Inflammatory macrophage treated with lipopolysaccharide for 4 hours (primary cell): ENCODE measurements at places on chromosomes 12 and 14.

DNA sequence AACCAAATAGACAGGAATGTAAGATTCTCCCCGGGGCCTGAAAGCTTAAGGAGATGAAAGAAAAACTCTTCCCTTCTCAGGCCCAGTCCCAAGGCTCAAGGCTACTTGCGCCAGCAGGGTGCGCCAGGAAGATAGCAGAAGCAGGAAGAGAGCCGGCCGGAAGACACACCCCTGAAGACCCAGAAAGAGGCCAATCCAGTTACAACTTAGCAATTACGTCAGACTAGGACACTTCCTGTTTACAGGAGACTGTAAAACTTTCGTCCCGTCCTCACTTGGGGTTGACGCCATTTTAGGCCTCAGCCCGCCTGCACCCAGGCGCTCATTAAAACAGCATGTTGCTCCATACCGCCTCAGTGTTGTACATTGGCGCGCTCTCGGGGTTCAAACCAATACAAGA, 9.4 kb downstream of the COX16 start:
- no peak for DNase-seq

DNA sequence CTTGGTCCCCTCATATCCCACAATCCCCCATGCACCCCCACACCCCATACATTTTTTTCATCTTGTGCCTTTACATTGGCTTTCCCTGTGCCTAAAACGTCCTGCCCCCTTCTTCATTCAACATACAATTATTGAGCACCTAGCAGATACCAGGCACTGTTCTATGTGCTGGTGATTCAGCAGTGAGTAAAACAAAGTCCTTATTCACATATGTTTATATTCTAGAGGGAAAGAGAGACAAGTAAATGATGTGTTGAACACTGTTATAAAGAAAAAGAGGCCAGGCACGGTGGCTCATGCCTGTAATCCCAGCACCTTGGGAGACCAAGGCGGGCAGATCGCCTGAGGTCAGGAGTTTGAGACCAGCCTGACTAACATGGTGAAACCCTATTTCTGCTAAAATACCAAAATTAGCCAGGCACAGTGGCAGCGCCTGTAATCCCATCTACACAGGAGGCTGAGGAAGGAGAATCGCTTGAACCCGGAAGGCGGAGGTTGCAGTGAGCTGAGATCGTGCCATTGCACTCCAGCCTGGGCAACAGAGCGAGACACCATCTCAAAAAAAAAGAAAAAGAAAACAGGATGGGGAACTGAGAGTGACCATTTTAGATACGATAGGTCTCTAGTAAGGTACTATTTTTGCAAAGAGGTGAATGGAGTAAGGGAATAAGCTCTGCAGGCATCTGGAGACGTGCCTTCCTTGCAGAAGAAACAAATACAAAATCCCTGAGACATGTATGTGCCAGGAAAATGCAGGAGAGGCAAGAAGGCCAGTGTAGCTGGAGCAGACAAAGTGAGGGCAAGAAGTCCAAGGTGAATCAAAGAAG, 12.2 kb downstream of the SLC7A7 start:
- no peak for DNase-seq

GRCh38 chr14:105476097-105476830, 1.6 kb downstream of the CRIP2 start:
- no peak for DNase-seq

- peak; percentile 8 for DNase-seq
These were observed at the start of gene P3H3 for GRCh38 chr12:6827982-6828780. Gene P3H3, plus strand, starts transcription at chr12:6828407. Its CDS starts 34 bp downstream, at chr12:6828441.

- peak; percentile 66 for DNase-seq
These were observed 61.1 kb downstream of the NCOR2 start for GRCh38 chr12:124506145-124506831.

- DNase-seq: no peak
These were observed 35.6 kb upstream of the UBC start for GRCh38 chr12:124949779-124950728.

DNA sequence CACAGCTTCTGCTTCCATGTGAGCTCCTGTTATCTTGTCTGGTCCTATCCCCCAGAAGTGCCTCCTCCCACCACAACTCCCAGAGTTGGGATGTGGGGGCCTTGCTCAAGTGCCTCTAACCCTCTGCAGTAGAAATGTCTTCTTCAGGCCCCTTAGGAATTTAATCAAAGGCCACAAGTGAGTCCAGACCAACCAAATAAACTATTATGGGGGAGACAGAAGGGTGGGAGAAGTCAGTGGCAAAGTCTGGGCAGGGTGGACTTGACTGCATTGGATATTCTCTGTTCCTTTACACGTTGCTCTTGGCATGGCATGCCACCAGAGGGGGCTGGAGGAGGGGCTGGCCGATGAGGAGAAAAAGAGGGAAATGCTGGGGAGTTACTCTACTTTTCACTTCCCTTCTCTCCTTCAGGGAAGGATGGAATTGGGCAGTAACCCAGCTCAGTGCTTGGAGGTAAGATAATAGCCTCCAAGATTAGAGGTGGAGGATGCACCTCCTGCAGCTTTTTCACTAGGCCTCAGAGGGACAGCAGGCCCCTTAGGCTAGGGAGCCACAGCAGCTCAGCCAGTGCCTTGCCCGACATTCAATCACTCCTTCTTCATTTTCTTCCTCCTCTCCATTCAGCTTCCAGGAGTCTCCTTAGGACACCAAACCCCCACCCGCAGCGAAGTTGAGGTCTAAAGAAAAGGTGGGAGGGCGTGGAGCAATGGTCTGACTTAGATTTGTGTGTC, 1.2 kb upstream of the AP1G2 start:
- DNase-seq: peak; percentile 68

- DNase-seq: no peak
These were observed 62.3 kb downstream of the R3HDM2 start for GRCh38 chr12:57368349-57369095.

DNA sequence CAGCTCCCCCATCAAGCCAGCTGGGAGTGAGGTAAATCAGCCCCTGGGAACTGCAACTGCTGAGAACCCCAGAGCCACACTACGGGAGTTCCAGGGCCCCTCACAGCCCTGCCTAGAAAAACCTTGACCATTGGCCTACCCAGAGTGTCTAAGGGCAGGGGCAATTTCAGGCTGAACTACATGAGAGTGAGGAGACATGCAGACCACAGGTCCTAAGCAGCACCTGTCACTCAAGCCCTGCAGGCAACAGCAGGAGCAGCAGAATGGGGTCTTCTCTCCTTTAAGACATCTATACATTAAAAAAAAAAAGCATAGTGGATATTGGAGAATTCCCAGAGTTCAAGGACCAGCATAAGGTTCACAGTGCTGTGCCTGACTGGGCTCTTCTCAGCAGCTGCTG, 4.9 kb downstream of the NCKAP5L start:
- no peak for DNase-seq

GRCh38 chr12:123469978-123470377, 12.0 kb downstream of the SNRNP35 start:
- no peak for DNase-seq

GRCh38 chr12:114248527-114248926, 157.4 kb downstream of the TBX5 start:
- no peak for DNase-seq

GRCh38 chr12:76618031-76618430, 58.5 kb upstream of the OSBPL8 start:
- DNase-seq: peak; percentile 46

DNA sequence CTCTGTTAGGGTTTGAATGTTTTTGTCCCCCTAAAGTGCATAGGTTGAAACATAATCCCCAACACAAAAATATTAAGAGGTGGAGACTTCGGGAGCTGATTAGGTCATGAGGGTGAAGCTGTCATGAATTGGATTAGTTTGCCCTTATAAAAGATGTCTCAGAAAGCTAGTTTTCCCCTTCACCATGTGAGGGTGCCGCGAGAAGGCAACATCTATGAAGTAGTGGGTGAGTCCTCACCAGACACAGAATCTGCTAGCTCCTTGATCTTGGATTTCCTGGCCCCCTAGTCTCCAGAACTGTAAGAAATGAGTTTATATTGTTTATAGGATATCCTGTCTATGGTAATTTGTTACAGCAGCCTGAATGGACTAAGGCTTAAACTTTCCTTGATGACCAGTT, 301.5 kb upstream of the ATP2B1 start:
- no peak for DNase-seq

- DNase-seq: no peak
These were observed 23.6 kb downstream of the DAD1 start for GRCh38 chr14:22565391-22565945.

DNA sequence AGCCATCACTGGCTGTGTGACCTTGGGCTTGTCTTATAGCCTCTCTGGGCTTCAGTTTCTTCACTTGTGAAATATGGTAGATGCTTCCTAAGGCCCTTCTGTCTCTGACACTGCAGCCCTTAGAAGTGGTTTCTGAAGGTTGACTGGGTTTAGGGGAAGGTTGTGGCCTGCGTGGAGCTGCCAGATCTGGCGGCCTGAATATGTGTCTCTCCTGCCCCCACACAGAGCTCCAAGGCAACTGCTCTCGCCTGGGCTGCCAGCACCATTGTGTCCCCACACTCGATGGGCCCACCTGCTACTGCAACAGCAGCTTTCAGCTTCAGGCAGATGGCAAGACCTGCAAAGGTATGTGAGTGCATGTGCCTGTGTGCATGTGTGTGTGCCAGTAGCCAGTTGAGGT, 4.0 kb downstream of the LRP1-AS start:
- DNase-seq: no peak

DNA sequence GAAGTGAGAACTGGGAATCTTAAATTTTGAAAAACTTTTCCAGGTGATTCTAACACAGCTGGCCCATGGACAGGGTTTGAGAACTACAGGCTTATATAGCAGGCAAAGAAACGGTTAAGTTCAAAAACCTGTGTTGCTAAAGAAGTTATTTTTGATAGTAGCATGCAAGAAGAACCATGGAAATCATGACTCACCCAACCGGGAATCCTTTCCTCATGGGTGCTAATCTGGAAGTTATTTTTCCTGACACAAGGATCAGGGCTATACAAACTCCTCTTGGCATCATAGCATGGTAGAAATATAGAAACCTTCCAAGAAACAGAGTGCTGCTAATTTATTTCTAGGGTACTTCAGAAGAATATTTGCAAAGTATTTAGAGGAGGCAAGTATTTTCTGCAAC, 588.7 kb downstream of the CCER1 start:
- DNase-seq: no peak

- no peak for DNase-seq
These were observed 164.8 kb downstream of the SLC41A2 start for GRCh38 chr12:104793285-104793684.

DNA sequence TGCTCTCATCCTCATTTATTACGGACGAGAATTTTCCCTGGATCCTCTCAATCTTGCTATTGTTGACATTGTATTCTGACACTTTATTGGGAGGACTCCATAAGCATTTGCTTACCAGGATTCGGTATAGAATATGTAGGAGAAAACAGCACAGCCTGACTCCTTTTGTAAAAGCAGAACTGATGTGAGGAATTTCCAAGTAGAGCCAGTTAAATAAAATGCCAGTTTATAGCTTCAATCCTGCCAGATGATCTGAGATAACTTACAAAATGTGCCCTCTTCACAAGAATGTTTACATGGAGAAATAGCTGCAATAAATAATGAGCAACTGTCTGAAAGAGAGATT, 332.9 kb upstream of the PRICKLE1 start:
- no peak for DNase-seq

GRCh38 chr12:98895086-98895651, 250.1 kb downstream of the APAF1 start:
- no peak for DNase-seq

- DNase-seq: no peak
These were observed 2.4 kb upstream of the MIPOL1 start for GRCh38 chr14:37195327-37195726.

DNA sequence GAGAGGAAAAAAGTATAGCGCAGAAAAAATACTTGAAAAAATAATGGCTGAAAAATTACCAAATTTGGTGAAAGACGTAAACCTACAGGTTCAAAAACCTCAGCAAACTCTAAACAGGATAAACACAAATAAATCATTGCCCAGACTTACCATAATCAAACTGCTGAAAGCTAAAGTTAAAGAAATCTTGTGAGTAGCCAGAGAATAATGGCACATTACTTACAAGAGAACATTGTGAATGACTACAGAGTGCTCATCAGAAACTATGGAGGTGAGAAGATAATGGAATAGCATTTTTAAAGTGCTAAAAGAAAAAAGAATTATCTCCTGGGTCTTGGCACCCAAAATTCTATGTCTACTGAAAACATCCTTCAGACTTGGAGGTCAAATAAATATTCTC, 36.0 kb downstream of the ATF1 start:
- peak; percentile 6 for DNase-seq

- DNase-seq: peak; percentile 74
These were observed 143.5 kb downstream of the SSPN start for GRCh38 chr12:26338586-26339572.

DNA sequence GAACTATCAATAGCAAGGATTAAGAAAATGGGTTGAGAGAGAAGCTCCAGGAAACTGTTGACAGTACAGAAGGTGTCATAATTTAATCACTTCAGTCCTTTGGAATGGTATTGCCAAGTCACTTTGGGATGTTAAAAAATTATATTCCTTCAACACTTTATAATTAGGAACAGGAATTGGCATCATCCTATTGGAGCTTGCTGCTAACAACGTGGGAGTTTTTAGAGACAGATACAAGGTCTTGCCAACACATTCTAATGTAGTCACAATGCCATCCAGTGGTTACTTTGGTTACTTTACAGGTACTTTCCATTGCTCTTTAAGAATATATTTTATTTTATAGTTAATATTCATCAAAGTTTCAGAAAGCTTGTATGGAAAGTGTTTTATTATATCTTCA, 310.1 kb downstream of the SYT1 start:
- DNase-seq: peak; percentile 5

- DNase-seq: peak; percentile 60
These were observed 818 bp upstream of the SUOX start for GRCh38 chr12:55996201-55996714.

DNA sequence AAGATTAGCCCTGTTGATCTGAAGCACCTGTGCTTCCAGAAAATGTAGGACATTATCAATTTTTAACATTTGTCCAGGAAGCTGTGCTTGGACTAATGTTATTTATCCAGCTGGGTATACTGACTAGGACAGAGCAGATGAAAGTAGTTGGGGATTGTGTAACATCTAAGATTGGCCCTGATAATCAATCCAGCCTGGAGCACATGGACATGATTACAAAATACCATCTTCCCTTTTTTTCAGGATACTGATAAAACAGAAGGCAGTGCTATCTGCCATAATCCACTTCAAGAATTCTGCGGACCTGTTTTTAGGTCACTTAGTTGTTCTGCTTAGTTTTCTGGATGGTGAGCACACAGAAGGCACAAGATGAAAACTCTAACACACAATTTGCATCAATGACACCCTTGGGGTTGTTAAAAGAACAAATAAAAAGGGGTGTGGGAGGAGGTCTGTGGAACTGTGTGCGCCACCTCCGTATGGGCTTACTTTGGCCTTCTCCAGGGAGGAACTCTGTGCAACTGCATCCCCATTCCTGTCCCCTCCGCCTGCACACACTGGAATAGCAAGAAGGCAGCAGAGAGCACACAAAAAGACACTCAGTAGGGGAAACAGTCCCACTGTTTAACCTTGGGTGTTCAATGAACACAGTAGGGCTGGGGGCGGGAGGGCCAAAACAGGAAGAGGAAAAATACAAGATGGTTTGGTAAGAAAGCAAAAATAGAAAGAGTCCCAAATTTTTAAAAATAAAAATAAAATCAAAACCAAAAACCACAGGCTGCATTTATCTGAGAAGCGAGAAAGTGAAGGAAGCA, 31.1 kb upstream of the DUSP6 start:
- peak; percentile 34 for DNase-seq
